ENCODE measurements at places on chromosomes 6 and 20.

- DNase-seq = peak; percentile 74
Observed at GRCh38 chr20:22684072-22684762, 99.8 kb upstream of the FOXA2 start.

DNA sequence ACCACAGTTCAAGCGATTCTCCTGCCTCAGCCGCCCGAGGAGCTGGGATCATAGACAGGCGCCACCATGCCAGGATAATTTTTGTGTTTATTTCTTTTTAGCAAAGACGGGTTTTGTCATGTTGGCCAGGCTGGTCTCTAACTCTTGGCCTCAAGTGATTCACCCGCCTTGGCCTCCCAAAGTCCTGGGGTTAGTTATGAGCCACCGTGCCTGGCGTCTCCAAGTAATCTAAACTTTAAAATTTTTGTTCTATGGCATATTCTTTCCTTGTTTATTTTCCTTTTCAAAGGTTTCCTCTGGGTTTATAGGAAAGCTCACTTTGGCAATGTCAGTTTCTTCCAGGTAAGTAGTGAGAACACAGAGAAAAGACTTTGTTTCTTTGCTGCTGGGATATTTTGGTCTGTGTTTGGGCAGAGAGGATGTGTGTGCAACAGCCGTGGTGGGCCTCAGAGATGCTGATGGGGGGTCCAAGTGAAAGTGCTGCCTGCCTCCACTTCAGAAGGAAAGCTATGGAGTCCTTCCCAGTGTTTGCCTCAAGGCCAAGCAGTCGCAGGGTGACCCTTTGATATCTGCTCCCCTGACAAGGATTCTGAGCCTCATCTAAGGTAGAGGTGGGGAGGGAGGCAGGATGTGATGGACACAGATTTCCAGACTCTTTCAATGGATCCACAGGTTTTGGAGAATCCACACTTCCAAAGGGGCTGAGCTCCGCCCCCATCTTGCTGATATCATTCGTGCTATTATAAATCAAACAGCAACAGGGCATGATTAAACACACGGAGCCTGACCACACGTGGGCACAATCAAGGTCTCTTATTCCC, 2.3 kb downstream of the LRP11 start:
- DNase-seq = no peak

- no peak for DNase-seq
Observed at GRCh38 chr6:232982-233640, 59.2 kb upstream of the DUSP22 start.

DNA sequence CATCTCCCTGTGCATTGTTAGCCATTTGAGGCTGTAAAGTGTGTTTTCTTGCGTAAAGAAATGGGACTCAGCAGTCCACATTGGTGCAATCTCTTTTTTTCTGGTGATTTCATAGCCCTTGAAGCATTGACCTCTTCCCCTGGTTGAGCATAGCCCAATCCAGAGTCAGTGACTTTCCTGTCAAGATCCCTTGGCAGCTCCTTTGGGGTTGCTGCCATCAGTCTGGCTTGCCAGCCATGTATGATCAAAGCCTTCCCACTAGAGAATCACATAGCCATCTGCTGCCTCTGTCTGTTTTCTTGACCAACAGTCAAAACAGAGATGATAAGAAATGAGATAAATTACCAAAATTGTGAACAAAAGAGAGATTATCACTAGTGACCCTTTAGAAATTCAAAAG, 19.6 kb downstream of the HLA-A start:
- no peak for DNase-seq

DNA sequence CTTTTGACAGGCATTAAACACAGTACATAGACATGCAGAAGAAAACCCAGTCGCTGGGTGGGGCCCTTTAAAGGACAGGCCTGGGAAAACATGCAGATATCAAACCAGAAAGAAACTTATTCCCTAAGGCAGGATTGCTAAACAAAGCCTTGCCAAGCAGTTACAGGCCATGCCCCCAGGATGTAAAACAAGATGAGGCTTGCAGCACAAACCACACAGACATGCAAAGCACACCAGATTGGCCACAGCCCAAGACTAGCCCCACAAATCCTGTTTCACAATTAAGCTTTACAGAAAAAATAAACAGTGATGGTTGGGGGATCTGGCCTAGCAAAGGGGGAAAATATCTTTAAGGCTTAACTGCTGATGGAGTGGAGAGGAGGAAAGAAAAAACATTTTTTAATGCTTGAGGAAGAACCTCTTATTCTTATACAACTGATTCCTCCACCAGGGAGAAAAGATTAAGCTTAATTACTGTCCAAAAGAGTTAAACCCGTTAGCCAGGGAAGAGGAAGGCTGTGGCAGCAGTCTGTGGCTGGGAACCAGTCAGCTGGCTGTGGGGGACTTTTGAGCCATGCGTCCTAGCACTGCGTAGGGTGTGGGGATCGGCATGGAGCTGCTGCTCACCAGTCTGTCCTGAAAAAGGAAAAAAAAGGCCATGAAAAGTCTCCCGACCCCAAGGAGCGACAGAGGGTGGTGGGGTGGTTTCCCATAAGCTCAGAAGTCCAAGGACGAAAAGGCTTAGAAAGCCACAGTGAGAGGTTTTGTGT, 28.4 kb downstream of the COL19A1 start:
- peak; percentile 76 for DNase-seq

- DNase-seq = no peak
Observed at GRCh38 chr6:5490501-5491069, 229.3 kb downstream of the FARS2 start.

GRCh38 chr6:4297348-4297747, 162.0 kb upstream of the ECI2 start:
- no peak for DNase-seq

DNA sequence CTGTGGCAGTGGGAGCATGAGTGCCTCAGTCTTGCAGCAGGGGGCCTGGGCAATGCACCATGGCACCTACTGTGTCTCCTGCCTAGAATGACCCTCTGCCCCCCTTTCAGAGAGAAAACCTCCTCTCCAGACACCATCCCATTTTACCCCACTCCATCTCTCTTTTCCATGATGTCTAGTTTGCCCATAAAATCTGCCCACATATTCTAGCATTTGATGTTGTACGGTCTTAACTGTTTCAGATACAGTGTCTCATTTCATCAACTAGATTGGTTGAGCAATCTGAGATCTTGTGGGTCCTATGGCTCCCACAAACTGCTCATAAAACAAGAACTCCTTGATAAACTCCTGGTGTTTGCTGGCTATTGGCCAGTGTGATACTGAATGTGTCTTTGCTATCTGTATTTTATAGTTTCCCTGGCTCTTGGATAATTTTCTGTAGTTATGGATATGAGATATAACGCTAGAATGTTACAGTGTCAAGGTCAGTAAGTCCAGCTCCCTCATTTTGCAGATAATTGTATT, 8.1 kb downstream of the PNPLA1 start:
- DNase-seq = no peak

- peak; percentile 98 for DNase-seq
Observed at GRCh38 chr20:10603971-10604864, 69.6 kb downstream of the JAG1 start.
